A172 (cell line): ENCODE measurements at places on chromosomes 11 and 22.

GRCh38 chr11:116162886-116163230 lies 609.9 kb downstream of the BUD13 start:
- DNase-seq, result no peak

- DNase-seq, result peak; percentile 2
Measured at GRCh38 chr22:36197065-36197440, 4.6 kb downstream of the APOL4 start.

GRCh38 chr22:22366537-22366936 lies 122.0 kb downstream of the VPREB1 start:
- DNase-seq, result no peak

GRCh38 chr11:72493426-72494108 lies 59.2 kb upstream of the CLPB start:
- DNase-seq, result no peak

GRCh38 chr22:39208013-39208680 lies 36.6 kb downstream of the PDGFB start:
- no peak for DNase-seq

- DNase-seq, result no peak
Measured at GRCh38 chr22:30296833-30297232, 7.5 kb upstream of the CASTOR1 start.
